Dorsolateral prefrontal cortex (tissue), 122 donors: ENCODE measurements at places on chromosomes 16 and 17. TPM values are rescaled to one million over a fixed set of nuclear protein-coding genes. Genes with fewer than 3 reads are reported as not detected.

The KRT20 gene
- total RNA-seq, result not detected

The SEZ6 gene
- total RNA-seq, result 26.1 TPM

GRCh38 chr16:72198771-72199201 is 26.8 kb upstream of the PMFBP1 start:
- no peak for DNase-seq

DNA sequence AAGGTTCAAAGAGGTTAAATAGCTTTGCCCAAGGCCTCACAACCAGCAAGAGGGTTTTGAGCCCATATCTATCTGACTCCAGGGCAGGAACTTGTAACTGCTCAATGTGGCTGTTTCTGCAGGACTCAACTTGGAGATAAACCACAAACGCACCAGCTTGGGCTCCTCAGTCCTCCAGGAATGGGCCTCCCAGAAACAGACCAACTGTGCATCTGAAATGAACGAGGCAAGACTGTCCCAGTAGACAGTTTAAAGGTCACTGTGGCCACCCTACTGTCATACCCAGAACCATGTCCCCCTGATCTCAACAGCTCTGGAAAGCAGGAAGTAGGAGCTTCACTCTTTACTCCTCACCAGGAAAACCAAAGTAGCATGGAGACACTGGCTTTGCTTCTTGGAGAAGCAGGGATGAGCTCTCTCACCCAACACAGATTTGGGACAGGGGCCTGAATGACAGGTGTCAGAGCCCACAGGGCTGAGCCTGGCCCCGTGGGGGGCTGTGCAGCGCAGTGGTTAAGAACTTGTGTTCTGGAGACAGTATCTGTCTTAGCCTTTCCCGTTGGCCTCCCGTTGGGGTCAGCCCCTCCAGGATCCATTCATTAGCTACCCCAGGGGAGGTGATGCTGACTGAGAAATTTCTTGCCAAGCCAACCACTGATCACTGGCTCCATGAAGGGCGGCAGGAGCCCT is 2.3 kb upstream of the CALB2 start:
- DNase-seq, result no peak

GRCh38 chr16:11150190-11150589 is 105.8 kb downstream of the SOCS1 start:
- no peak for DNase-seq

DNA sequence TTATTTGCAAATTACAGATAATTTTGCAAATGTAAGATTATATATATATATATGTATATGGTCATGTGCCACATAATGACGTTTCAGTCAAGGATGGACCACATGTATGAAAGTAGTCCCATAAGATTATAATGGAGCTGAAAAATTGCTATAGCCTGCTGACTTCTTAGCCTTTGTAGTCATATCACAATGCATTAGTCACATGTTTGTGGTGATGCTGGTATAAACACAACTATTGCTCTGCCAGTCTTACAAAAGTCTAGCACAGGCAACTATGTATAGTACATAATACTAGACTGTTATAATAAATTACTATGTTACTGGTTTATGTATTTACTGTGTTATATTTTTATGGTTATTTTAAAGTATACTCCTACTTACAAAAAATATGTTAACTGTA is 444.3 kb downstream of the KCNJ2 start:
- DNase-seq, result no peak

- no peak for DNase-seq
These were observed 78.5 kb upstream of the NACA2 start for GRCh38 chr17:61669522-61669921.

The LITAFD gene
- total RNA-seq, result not detected

The CSH2 gene
- total RNA-seq, result not detected

- no peak for DNase-seq
These were observed 79.0 kb downstream of the C16orf78 start for GRCh38 chr16:49452578-49452977.

DNA sequence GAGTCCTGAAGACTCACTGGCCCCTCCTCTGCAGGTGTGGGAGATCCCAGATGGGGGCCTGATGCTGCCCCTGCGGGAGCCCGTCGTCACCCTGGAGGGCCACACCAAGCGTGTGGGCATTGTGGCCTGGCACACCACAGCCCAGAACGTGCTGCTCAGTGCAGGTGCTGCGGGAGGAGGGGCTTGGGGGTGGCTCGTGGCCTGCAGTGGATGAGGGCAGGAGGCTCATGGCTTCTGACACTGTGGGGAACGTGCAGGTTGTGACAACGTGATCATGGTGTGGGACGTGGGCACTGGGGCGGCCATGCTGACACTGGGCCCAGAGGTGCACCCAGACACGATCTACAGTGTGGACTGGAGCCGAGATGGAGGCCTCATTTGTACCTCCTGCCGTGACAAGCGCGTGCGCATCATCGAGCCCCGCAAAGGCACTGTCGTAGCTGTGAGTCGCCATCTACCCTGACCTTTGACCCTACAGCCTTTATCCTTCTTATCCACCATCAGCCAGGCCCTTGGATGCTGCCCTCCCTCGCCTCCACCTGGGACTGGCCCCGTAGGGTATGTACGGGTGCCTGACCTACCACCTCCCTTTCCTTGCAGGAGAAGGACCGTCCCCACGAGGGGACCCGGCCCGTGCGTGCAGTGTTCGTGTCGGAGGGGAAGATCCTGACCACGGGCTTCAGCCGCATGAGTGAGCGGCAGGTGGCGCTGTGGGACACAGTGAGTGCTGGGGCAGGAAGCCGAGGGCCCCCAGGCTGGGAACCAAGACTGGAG is 3.6 kb downstream of the CORO1A start:
- DNase-seq, result no peak
